ENCODE measurements at places on chromosomes 7 and 10.

- no peak for DNase-seq
Observed at GRCh38 chr7:5635461-5636445, 145.7 kb downstream of the RNF216 start.

GRCh38 chr7:6430271-6430940 lies 17.3 kb downstream of the DAGLB start:
- peak; percentile 57 for DNase-seq

DNA sequence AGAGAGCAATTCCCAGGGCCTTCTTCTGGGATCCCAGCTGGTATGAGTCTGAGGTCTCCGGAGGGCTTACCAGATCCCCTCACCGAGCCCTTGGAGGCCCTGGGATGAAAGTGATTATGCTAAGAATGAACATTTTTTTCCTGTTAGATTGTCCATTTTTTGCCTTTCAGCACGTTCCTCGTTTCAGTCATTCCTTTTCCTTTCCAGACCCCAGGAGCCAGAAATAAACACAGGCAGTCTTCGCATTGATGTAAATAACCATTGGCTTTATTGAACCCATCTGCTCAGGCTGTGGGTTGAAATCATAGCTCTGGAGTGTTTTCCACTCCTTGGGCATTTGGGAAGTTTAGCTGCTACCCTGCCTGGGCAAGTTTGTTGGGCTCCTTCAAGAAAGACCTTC lies 320.9 kb upstream of the AUTS2 start:
- DNase-seq, result no peak

DNA sequence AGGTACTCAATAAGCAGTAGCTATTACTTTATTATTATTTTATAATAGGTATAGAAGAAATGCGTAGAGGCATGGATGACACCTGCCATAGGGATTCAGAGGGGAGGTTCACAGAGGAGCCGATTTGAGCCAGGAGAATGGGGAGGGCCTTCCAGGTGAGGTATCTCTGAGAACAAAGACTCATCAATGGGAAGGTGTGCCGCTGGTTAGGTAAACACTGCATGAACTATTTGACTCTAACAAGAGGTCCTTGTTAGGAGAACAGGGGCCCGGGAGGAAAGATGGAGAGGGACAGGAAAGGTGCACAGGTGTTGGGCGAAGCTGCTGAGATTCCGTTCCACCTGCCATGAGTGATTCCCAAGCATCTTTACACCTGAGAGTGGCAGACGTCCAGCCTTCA lies 41.8 kb upstream of the TMEM273 start:
- no peak for DNase-seq

GRCh38 chr7:4260867-4261600 lies 421.1 kb upstream of the FOXK1 start:
- no peak for DNase-seq

DNA sequence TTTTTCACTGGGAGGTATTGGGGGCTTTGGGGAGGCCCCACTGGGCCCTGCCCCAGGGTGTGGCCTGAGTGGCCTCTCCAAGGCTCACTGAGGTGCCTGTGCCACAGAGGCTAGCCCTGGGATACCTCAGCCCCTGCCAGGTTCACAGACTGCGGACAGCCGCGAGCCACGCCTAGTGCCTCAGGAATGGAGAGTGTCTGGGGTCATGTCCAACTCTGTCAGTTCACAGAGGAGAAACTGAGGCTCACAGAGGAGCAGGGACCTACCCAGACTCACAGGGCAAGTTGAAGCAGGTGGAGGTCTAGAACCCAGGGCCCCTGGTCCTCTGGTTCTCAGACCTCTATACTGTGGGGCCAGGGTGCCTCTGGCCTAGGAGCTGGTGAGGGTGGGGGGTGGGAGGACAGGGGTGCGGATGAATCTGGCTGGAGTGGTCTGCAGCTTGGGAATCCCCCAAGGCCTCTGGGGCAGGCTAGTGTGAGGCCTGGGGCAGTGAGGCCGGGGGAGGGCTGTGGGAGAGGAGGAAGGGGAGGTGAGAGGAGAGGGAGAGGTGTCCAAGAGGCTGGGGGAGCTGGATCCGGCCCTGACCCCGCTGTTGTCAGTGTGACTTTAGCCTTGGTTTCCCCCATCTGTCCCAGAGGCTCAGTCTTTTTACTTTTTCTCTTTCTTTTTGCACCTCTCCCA lies 20.0 kb downstream of the NEURL1 start:
- no peak for DNase-seq

- peak; percentile 46 for DNase-seq
Observed at GRCh38 chr10:22503315-22504088, 158.2 kb downstream of the SPAG6 start.

GRCh38 chr10:18906636-18907035 lies 142.0 kb upstream of the MALRD1 start:
- DNase-seq, result no peak

- DNase-seq, result no peak
Observed at GRCh38 chr7:151225948-151226510, 976 bp downstream of the ABCF2 start.

DNA sequence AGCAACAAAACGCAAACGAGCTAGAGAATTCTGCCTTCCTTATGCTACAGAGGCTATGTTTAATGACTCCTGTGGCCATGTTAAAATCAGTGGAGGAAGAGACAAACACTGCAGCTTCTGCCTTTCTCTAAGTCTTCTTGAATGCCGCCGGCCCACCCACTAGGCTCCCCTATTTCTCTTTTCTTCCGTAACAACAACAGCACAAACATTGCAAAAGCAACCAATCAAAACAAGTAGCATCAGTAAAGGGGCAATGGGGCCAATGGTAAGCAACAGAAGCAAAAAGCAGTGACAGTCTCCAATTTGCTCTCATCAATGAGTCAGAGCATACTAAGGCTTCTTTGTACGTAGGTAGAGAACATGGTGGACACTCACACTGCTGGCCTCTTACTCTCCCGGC lies 26.8 kb downstream of the DNAJC1 start:
- no peak for DNase-seq

DNA sequence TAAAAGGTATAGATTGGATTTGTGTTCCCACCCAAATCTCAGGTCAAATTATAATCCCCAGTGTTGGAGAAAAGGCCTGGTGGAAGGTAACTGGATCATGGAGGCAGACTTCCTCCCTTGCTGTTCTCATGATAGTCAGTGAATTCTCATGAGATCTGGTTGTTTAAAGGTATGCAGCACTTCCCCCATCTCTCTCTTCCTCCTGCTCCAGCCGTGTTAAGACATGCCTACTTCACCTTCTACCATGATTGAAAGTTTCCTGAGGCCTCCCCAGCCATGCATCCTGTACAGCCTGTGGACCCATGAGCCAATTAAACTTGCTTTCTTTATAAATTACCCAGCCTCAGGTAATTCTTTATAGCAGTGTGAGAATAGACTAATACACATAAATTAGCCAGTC lies 39.1 kb downstream of the HTR7 start:
- DNase-seq, result no peak

DNA sequence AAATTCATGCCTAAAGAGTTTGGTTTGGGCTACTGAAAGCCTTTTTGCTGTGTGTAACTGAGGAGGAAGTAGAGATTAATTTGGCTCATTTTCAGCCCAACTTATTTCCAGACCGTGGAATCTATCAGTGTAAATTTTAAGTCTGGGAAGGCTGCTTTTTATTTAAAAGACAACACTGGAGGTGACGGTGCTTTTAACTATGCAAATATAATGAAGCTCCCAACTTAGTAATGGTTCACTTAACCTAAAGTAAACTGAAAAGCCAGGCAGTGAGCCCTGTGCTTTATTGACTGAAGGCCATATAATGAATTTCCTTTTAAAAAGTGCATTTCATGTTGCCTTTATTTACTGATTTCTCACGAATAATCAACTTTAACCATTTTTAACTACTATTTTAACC lies 127.2 kb downstream of the NPY start:
- no peak for DNase-seq

GRCh38 chr7:94249631-94250030 lies 145.1 kb upstream of the COL1A2 start:
- DNase-seq, result no peak

DNA sequence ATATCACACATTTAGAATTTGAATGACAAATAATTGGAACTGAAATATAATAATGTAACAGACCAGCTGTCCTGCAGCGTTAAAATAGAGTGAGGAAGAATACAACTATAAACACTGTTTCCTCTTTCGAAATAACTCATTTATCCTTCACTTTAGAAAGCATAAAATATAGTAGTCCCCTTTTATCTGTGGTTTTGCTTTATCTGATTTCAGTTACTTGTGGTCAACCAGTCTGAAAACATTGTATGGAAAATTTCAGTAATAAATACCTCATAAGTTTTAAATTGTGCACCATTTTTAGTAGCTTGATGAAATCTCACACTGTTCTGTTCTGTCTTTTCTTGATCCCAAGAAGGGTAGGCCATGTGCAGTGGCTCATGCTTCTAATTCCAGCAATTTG lies 31.7 kb downstream of the POLR1F start:
- DNase-seq, result no peak

Measured in Caki2 (cell line).